ENCODE measurements at places on chromosomes 5 and 9.

- no peak for DNase-seq
Measured at GRCh38 chr9:123863164-123863855, 66.6 kb downstream of the DENND1A start.

DNA sequence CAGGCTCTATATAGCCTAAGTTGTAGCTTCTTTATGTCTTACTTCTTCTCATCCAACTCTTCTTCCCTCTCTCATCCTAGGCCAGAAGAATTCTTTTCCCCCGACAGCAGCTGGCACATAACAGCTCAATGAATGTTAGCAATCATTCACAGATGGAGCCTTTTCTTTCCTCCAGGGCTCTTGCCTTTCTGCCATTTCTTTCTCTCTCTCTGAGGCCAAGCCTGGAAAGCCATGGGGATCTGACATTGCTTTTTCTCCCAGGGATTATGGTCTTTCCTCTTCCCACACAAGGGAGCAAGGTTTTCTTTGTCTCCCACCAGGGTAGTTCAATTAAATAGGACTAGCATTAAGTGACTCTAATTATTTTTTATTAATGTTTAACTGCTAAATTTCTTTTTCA is 20.5 kb downstream of the SMIM15 start:
- no peak for DNase-seq

DNA sequence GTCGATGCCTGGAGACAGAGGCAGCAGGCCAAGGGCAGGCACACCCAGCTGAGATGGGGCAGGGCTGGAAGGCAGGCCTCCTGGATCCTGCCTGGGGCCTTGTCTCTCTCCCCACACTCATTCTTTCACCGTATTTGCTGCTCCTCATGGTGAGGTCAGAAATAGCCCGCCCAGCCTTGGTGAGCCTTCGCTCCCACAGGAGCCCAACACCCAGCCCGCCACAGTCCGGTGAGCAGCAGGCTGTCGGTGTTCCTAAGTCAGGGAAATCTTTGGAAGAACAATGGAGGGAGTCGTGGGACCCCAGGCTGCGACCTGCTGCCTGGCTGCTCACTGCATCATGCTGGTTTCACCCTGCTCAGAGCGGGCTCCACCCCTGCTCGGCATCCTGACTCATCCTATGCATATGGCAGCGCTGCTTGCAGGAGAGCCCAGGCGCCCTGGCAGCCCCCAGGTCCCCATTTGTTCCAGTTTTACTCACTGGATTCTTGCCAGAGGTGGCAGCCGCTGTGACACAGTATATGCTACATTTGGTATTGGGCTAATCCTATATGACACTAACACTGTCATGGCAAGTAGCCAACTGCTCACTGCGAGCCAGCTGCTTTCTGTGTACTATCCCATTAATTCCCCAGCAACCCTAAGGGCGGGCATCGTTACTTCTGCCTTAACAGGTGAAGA is 53.2 kb upstream of the NCS1 start:
- no peak for DNase-seq

GRCh38 chr9:20507431-20507830 is 114.9 kb downstream of the MLLT3 start:
- DNase-seq = no peak

DNA sequence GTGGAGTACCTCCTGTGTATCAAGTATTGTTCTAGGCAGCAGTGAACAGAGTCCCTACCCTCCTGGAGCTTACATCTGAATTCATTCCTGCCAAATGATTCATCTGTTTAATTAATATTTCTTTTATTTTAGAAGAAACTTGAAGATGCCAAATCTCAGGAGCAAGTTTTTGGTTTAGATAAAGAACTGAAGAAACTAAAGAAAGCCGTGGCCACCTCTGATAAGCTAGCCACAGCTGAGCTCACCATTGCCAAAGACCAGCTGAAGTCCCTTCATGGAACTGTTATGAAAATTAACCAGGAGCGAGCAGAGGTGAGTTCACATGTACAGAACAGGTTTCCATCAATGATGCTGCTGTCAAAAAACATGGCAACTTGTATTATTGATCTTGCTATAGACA is 57.9 kb downstream of the RAB14 start:
- no peak for DNase-seq

DNA sequence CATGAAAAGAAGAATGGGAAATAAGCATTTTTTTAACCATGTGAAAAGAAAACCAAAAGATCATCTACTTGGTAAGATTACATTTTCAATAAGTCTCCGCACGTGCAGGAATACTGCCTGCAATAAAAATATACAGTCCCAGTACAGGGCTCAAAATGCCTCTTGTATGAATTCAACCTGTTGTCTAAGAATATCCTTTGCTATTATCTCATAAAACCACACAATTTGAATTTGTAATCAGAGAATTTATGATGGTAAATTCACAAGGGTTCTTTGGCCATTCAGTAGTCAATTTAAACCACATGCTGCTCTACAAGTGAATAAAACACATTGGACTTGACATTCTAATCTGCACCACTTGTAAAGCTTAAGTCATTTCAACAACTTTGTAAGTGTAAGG is 46.6 kb downstream of the ST8SIA4 start:
- peak; percentile 47 for DNase-seq
